Nucleus accumbens (tissue), 56 donors: ENCODE measurements at places on chromosomes 2 and 18.

- no peak for DNase-seq
These were observed 243.7 kb upstream of the PXDN start for GRCh38 chr2:1988049-1988448.

DNA sequence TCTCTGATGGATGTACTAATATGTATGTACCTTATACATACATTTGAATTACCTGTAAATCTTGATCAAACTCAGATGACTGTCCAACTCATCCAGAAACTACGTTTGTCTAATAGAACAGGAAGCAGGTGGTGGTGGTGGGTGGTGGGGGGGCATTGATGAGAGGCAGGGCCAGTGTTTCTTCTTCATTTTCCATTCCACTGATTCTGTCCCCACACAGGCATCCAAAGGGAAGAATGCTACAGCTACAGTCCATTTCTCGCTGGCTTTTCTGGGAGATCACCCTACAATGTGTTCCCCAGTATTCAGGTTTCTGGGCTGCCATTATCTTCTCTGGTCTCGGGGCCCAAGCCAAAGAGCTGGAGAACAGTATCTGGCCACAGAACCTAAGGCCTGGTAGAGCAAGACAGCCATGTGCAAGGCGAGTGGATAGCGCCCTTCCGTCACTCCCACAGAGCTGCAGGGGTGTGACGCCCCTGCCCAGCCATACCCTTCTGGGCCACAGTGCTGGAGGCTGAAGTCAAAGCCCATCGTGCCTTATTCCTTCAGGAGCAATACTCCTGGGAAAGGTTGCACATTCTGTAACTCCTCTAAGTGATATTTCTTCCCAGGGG lies 54.5 kb downstream of the BCL11A start:
- DNase-seq, result no peak

GRCh38 chr2:147108548-147108947 lies 736.3 kb upstream of the ACVR2A start:
- DNase-seq, result no peak

DNA sequence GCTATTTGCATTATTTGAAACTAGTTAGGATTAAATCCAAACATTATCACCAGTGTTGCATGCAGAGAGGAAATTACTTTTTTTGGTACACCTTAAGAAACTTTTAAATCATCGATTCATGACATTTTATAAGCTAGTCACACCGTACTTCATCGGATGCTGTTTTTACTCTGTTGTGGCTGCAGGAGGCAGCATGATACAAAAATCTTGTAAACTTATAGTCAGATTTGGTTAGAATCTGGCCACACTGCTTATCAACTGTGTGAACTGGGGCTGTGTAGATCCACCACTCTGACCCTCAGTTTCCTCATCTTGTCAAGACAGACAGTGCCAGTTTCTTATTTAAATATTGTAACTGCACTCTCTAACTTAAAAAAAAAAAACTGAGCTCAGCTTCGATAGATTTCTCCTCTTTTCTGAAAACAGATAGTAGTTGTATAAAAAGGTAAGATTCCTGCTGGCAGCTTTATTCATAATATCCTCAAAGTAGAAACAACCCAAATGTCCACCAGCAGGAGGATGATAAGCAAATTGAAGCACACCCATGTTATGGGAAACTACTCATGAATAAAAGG lies 77.8 kb downstream of the RAPGEF4 start:
- DNase-seq, result no peak
